Left lung (tissue), 14 donors: ENCODE measurements at places on chromosomes 2 and 18. TPM values are rescaled to one million over a fixed set of nuclear protein-coding genes. Genes with fewer than 3 reads are reported as not detected.

DNA sequence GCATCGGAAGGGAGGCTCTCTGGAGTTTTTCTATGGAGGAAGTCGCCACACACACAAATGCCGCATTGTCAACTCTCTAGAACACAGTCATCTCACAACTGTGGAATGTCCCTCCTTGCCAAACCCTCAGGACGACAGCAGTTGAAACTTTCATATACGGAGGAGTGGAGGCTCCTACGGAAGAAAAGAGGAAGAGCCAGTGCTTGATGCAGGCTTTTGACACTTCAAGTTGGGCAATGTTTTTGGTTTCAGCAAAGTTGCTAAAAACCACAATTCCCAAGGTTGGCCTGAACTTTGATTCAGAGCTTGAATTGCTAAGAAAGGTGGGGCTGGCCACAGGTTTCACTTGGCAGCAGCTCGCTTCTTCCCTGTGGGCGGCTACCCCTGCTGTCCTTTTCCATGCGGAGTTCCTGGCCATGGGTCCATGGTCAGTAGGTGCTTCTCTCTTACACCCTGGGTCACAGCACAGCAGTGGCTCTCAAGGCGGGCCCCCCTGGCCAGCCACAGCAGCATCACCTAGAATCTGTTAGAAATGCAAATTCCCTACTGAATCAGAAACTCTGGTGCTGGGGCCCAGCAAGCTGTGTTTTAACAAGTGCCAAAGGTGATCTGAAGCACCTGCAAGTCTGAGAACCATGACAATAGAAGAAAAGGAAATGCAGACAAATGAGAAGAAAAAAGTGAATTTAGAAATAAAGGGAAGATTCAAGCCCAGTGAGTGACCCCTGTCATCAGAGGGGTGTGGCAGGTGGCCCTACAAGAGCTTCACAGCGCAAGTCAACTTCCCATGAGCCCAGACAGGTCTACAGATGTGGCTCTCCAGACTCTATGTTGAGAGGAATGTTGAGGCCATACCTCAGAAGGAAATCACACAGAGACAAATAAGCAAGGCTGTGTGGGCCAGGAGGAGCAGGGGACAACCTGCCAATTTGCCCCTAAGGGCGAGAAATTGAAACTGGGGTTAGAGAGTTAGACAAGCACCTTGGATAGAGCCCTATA, 856.4 kb downstream of the RNF144A start:
- no peak for DNase-seq
- H3K27me3 ChIP-seq, result peaks cover 9% of the 10 kb centered on the region
- H3K4me3 ChIP-seq, result no peak overlapping the region

GRCh38 chr2:186746584-186746983, 52.7 kb downstream of the FAM171B start:
- H3K36me3 ChIP-seq, result no peaks in the 10 kb centered on the region
- H3K4me1 ChIP-seq, result no peaks in the 10 kb centered on the region
- H3K27me3 ChIP-seq, result no peaks in the 10 kb centered on the region
- H3K27ac ChIP-seq, result no peak overlapping the region
- no peak overlapping the region for H3K4me3 ChIP-seq

Gene ADGRF3
- 0.08 TPM for total RNA-seq

Gene PROC
- total RNA-seq, result 0.50 TPM

- no peak overlapping the region for H3K4me3 ChIP-seq
- H3K27ac ChIP-seq, result no peak overlapping the region
- H3K36me3 ChIP-seq, result no peaks in the 10 kb centered on the region
- H3K27me3 ChIP-seq, result no peaks in the 10 kb centered on the region
- H3K4me1 ChIP-seq, result no peaks in the 10 kb centered on the region
These were observed 50.6 kb upstream of the DCC start for GRCh38 chr18:52289392-52289791.

Gene ALPG
- total RNA-seq, result 0.16 TPM

Gene POTEJ
- total RNA-seq, result not detected

Gene GKN1
- not detected for total RNA-seq

DNA sequence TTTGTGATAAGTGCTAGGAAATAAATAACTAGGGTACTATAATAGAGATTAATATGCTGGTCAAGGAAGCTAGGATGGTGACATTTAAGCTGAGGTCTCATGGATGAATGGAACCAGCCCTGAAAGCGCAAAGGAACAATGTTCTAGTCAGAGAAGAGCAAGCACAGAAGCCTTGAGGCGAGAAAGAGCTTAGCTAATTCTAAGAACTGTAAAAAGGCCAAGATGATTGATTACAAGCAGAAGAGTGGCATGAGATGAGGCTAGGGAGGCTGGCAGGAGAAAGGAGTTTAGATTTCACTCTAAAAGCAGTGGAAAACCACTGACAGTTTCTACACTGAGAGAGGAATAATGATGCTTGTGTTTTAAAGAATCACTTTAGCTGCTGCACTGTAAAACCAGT, 3.4 kb upstream of the YIPF4 start:
- H3K36me3 ChIP-seq, result no peaks in the 10 kb centered on the region
- no peak overlapping the region for H3K4me3 ChIP-seq
- no peak overlapping the region for H3K27ac ChIP-seq
- H3K27me3 ChIP-seq, result peaks cover 7% of the 10 kb centered on the region

GRCh38 chr18:47558110-47558750, 306.8 kb upstream of the SKOR2 start:
- peaks cover 21% of the 10 kb centered on the region for H3K27me3 ChIP-seq
- H3K27ac ChIP-seq, result no peak overlapping the region
- H3K4me3 ChIP-seq, result no peak overlapping the region
- no peaks in the 10 kb centered on the region for H3K4me1 ChIP-seq
- no peaks in the 10 kb centered on the region for H3K36me3 ChIP-seq

GRCh38 chr2:72178551-72178950, 30.9 kb upstream of the CYP26B1 start:
- H3K4me3 ChIP-seq, result no peak overlapping the region
- no peaks in the 10 kb centered on the region for H3K27me3 ChIP-seq
- DNase-seq, result no peak
- no peak overlapping the region for H3K27ac ChIP-seq

Gene SLC9A2
- 0.29 TPM for total RNA-seq

DNA sequence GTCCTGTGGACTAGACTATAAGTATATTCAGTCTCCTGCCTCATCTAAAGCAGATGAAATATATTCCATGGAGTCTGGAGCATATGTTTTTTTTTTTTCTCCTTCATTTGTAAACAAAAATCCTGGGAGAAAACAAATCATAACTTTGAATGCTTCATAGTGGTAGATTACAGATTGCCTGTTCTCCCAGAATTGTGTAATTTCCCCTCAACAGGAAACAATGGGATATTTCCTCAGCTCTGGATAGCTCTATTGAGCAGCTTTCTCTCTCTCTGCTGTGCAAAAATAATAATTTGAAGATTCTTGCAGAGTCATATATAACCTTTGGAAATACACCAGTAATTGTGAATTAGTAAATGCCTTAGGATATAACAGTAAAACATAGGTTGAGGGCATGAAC, 1406.6 kb upstream of the ACVR2A start:
- H3K27me3 ChIP-seq, result no peaks in the 10 kb centered on the region
- no peak overlapping the region for H3K27ac ChIP-seq
- DNase-seq, result no peak
- no peaks in the 10 kb centered on the region for H3K4me1 ChIP-seq
- H3K36me3 ChIP-seq, result no peaks in the 10 kb centered on the region
- no peak overlapping the region for H3K4me3 ChIP-seq

GRCh38 chr18:58977223-58977622, 112.5 kb downstream of the ZNF532 start:
- H3K27me3 ChIP-seq, result no peaks in the 10 kb centered on the region
- H3K36me3 ChIP-seq, result peaks cover 4% of the 10 kb centered on the region
- no peak for DNase-seq
- H3K27ac ChIP-seq, result no peak overlapping the region

DNA sequence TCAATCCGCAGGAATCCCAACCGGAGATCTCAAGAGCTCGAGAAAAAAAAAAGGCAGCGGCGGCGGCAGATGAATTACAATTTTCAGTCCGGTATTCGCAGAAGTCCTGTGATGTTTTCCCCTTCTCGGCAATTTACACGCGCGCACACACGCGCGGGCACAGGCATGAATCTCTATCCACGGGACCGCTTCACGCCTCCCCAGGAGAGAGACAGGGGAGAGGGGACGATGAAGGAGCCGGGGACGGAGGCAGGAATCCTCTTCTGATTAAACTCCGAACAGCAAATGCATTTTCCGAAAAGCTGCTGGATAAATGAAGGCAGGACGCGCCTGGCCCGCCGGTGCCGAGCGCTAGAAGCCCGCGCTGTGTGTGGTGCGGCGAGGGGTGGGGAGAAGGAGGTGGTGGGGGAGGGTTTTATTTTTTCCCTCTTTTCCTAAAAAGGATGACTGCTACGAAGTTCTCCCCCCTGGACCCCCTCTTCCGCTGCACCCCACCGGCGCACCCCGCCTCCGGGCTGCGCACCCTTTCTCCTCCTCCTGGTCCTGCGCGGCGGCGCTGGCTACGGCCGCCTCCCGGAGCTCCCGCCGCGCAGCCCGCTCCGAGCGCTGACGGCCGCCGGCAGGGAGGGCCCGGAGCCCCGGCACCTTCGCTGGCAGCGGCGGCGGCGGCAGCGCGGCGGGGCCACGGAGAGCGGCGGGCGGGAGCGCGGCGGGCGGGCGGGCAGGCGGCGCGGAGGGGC, at the start of gene BCL2:
BCL2 (minus strand) TSS at position 387 of the 740 bp plus-strand sequence.
- no peaks in the 10 kb centered on the region for H3K27me3 ChIP-seq
- no peaks in the 10 kb centered on the region for H3K36me3 ChIP-seq
- H3K4me3 ChIP-seq, result peak within 1 kb of the TSS; percentile 53
- peak within 1 kb of the TSS; percentile 81 for H3K27ac ChIP-seq

Gene IL36G
- not detected for total RNA-seq

GRCh38 chr2:11745613-11746375, 638 bp upstream of the LPIN1 start:
- peak overlapping the region; percentile 88 for H3K4me3 ChIP-seq
- no peaks in the 10 kb centered on the region for H3K27me3 ChIP-seq
- peak overlapping the region; percentile 81 for H3K27ac ChIP-seq
- peaks cover 74% of the 10 kb centered on the region for H3K4me1 ChIP-seq

DNA sequence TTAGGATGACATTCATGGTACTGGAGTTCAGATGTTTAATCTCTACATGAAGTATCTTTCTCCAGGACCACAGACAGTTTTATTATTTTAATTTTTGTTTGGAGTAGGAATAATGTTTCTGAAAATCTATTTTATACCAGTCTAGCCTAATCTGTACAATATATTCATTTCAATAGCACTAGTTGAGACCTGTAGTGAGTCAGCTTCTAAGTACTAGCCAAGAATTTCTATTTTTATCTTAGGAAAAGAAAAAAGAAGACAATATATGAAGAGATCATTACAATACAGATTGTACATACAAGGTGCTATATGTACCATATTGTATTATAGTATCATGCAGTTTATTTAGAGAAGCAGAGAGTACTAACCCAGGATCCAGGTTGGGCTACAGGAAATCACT, 826.9 kb upstream of the PIK3C3 start:
- H3K27me3 ChIP-seq, result no peaks in the 10 kb centered on the region
- no peaks in the 10 kb centered on the region for H3K36me3 ChIP-seq
- DNase-seq, result no peak
- no peak overlapping the region for H3K27ac ChIP-seq
- no peak overlapping the region for H3K4me3 ChIP-seq
- H3K4me1 ChIP-seq, result no peaks in the 10 kb centered on the region

Gene CENPO
- 10.6 TPM for total RNA-seq

DNA sequence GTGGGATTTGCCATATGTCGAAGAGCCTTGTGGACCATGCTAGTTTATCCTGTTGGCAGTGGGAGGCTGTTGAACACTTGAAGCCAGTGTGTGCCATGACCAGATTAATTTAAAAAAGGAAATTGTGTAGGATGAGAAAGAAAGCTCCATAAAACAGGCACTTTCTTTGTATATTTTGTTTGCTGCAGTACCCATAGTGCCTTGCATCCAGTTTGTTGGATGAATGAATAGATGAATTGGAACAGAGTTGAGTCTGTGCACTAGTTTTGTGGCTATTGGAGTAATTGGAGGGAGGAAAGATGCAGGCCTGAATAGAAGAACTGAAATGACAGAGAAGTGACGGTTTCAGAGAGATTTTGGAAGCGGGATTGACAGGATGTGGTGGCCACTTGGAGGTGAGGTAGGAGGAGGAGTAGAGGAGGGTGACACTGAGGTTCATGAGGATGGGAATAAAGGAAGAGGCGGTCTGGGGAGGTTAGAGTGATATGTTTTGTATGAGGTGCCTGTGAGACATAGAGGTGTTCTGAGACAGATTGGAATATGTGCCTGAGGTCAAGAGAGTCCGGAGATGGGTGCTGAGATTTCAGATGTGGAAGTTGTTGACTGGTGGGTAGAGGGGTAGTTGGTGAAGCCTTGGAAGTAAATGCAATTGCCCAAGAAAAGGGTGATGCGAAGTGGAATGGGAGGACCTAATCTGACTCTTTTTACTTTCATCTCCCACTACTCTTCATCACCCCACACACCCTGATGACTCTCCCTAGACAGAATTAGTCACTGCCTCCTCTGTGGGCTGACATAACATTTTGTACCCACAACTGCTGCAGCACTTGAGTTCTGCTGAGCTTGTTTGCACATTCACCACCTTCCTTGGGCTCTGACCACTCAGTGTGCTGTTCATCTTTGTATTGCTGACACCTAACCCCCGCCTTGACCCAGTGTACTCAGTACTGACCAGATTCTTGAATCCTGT, 5.1 kb downstream of the DGUOK start:
- H3K4me3 ChIP-seq, result no peak overlapping the region
- H3K27ac ChIP-seq, result no peak overlapping the region
- H3K27me3 ChIP-seq, result no peaks in the 10 kb centered on the region
- H3K4me1 ChIP-seq, result peaks cover 12% of the 10 kb centered on the region

Gene INPP5D
- 40.5 TPM for total RNA-seq

- H3K27me3 ChIP-seq, result no peaks in the 10 kb centered on the region
- H3K4me3 ChIP-seq, result no peak overlapping the region
- H3K36me3 ChIP-seq, result no peaks in the 10 kb centered on the region
- H3K4me1 ChIP-seq, result no peaks in the 10 kb centered on the region
These were observed 11.2 kb upstream of the ZNF512 start for GRCh38 chr2:27571681-27572080.

Gene FBXO41
- 2.4 TPM for total RNA-seq

GRCh38 chr2:238796223-238796885, 51.5 kb upstream of the TWIST2 start:
- no peaks in the 10 kb centered on the region for H3K36me3 ChIP-seq
- peaks cover 37% of the 10 kb centered on the region for H3K27me3 ChIP-seq
- no peak overlapping the region for H3K27ac ChIP-seq
- DNase-seq, result no peak
- H3K4me1 ChIP-seq, result no peaks in the 10 kb centered on the region
- no peak overlapping the region for H3K4me3 ChIP-seq

- H3K36me3 ChIP-seq, result no peaks in the 10 kb centered on the region
- peaks cover 9% of the 10 kb centered on the region for H3K4me1 ChIP-seq
- DNase-seq, result no peak
- H3K27ac ChIP-seq, result no peak overlapping the region
- H3K27me3 ChIP-seq, result no peaks in the 10 kb centered on the region
These were observed 35.2 kb downstream of the CNGA3 start for GRCh38 chr2:98381494-98381893.

Gene KCNK3
- 24.1 TPM for total RNA-seq

DNA sequence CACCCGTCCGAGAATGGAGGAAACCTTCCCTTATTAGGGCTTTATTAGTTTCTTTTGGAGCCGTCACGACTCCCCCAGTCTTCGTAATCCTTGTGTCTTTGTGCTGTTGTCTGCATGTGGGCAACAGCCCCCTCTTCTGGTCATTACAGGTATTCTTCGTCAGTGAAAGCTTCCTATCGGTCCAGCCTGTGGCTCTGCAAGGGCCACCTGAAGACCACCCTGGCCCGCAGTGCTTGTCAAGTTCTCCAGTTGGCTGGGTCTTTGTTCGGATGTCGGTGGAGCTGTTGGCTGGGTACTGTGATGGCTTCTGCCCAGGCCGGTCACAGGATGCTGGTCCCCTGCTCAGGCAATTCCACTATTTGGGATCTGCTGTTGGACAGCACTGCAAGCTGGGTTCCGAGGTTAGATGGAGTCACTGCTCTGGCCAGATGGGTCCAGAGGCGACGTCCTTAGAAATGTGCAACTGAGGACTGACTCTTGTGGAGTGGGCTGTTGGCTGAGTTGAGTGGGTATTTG, 19.2 kb downstream of the E2F6 start:
- H3K27me3 ChIP-seq, result no peaks in the 10 kb centered on the region
- DNase-seq, result peak; percentile 70
- no peaks in the 10 kb centered on the region for H3K4me1 ChIP-seq

Gene CNGA3
- 0.10 TPM for total RNA-seq
